Activated naive CD8-positive, alpha-beta T cell treated with anti-CD3 and anti-CD28 coated beads, Interleukin-2, amount 50 U/mL, for 24 hours (primary cell): ENCODE measurements at places on chromosomes 6 and 20.

GRCh38 chr6:10582774-10583508, 61.8 kb downstream of the GCNT2 start:
- H3K27ac ChIP-seq: no peak overlapping the region
- no peaks in the 10 kb centered on the region for H3K36me3 ChIP-seq
- peaks cover 2% of the 10 kb centered on the region for H3K4me1 ChIP-seq
- H3K4me3 ChIP-seq: no peak overlapping the region

- peaks cover 41% of the 10 kb centered on the region for H3K36me3 ChIP-seq
- H3K27me3 ChIP-seq: no peaks in the 10 kb centered on the region
- H3K27ac ChIP-seq: peak overlapping the region; percentile 60
- no peak for DNase-seq
- H3K4me3 ChIP-seq: no peak overlapping the region
- H3K4me1 ChIP-seq: peaks cover 3% of the 10 kb centered on the region
These were observed 88.3 kb downstream of the SSR1 start for GRCh38 chr6:7224731-7225130.

GRCh38 chr20:7378864-7379605, 561.2 kb downstream of the HAO1 start:
- peaks cover 2% of the 10 kb centered on the region for H3K27me3 ChIP-seq
- no peak overlapping the region for H3K4me3 ChIP-seq
- H3K36me3 ChIP-seq: no peaks in the 10 kb centered on the region

DNA sequence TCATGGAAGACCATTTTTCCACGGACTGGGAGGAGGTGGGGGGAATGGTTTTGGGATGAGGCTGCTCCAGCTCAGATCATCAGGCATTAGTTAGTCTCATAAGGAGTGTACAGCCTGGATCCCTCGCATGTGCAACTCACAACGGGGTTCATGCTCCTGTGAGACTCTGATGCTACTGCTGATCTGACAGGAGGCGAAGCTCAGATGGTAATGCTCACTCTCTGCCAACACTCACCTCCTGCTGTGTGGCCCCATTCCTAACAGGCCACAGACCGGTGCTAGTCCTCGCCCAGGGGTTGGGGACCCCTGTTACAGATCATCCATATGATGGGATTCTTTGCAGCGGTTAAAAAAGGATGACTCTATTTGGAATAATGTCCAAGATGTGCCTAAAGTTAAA, 27.6 kb upstream of the BMP7 start:
- peaks cover 18% of the 10 kb centered on the region for H3K27me3 ChIP-seq
- no peaks in the 10 kb centered on the region for H3K36me3 ChIP-seq
- no peak for DNase-seq
- H3K27ac ChIP-seq: no peak overlapping the region

DNA sequence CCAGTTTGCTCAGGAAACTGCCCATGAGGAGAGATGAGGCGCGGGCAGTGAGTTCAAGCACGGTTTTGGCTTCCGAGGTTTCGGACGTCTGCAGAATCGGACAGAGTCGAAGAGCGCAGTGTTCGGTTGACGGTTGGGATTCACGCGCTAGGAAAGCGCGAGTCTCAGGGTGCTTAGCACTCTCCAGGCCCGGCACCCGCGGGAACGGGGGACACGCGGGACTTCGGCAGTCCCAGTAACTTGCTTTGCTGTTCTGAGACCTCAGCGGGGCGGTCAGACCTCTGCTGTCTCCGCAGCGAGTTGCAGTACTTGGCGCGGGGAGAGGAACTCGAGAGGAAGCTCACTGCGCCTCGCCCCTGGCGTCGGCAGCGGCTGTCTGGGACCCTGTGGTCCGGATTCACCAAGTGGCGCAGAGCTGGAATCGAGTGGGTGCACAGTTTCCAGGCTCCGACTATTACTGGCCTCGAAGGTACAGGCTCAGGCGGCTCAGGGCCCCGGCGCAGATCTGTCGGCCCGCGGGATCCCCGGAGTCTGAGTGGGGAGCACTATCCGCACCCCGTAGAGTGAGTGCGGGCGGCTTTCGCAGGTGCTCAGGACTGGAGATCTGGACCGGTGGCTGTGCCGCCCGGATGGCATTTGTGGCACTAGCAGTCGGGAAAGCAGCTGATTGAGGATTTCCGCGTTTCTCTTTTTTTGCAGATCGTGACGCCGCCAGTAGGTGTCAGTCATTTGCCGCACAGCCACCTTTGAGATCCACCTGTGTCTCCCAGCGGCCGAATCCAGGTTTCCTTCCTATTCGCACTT, at the start of gene POM121L2:
POM121L2 (minus strand) TSS at position 128 of the 804 bp plus-strand sequence; CDS start at position 25, 103 bp downstream.
- H3K36me3 ChIP-seq: no peaks in the 10 kb centered on the region
- H3K27ac ChIP-seq: no peak within 1 kb of the TSS
- peak within 1 kb of the TSS; percentile 74 for H3K4me3 ChIP-seq

- H3K4me1 ChIP-seq: peaks cover 4% of the 10 kb centered on the region
- no peak for DNase-seq
- no peak overlapping the region for H3K27ac ChIP-seq
- H3K4me3 ChIP-seq: no peak overlapping the region
These were observed 25.2 kb downstream of the UCKL1 start for GRCh38 chr20:63930971-63931553.

GRCh38 chr6:109762166-109762565, 71.1 kb downstream of the FIG4 start:
- peaks cover 20% of the 10 kb centered on the region for H3K36me3 ChIP-seq
- H3K27me3 ChIP-seq: no peaks in the 10 kb centered on the region
- H3K4me3 ChIP-seq: no peak overlapping the region

DNA sequence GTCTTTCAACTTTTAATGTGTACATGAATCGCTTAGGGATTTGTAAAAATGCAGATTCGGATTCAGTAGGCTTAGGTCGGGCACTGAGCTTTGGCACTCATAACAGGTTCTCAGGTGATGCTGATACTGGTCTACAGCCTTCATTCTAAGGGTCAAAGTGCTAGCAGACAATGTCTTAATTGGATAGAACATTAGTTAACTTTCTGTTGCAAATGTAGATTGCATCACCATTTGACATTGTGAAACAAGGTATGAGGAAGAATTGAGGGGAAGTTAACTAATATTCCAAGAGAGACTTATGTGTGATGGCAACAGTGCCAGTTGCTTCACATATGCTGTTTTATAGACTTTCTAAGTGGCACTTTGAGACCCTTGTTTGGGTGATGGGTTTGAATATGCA, 86.9 kb downstream of the MLIP start:
- H3K4me3 ChIP-seq: no peak overlapping the region
- H3K4me1 ChIP-seq: no peaks in the 10 kb centered on the region
- H3K27me3 ChIP-seq: no peaks in the 10 kb centered on the region
- no peak for DNase-seq
- H3K27ac ChIP-seq: no peak overlapping the region

DNA sequence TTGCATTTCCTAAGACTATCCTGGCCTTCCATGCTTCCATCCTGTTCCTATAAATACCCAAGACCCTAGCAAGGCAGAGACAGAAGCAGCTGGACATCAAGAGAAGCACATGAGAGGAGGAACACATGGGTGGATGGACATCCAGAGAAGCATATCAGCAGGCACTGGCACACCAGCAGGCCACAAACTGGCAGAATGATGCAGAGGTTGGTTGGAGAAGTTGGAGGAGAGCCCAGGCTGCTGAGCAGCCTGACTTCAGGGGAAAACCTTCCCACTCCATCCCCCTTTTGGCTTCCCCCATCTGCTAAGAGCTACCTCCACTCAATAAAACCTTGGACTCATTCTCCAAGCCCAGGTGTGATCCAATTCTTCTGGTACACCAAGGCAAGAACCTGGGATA, 332.5 kb downstream of the FRK start:
- H3K4me3 ChIP-seq: no peak overlapping the region
- H3K36me3 ChIP-seq: no peaks in the 10 kb centered on the region
- DNase-seq: no peak
- H3K27me3 ChIP-seq: no peaks in the 10 kb centered on the region
- H3K27ac ChIP-seq: no peak overlapping the region
- no peaks in the 10 kb centered on the region for H3K4me1 ChIP-seq

DNA sequence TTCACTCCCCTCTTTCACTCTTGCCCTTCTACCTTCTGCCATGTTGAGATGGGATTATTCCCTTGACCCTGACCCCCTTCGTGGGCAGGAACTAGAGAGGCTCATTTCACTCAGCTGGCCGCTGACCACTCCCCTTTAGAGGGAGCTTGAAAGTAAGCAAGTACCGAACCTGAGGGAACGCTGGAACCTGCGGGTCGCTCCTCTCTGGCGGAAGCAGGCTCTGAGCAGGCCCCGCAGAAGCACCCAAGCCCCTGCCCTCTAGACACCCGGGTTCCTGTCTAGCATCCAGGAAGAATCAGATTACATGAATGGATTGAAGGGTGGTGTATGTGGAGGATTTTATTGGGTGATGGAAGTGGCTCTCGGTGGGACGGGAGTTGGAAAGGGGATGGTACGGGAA, 11.9 kb upstream of the MYCT1 start:
- H3K36me3 ChIP-seq: no peaks in the 10 kb centered on the region
- H3K27ac ChIP-seq: no peak overlapping the region
- no peaks in the 10 kb centered on the region for H3K27me3 ChIP-seq

GRCh38 chr20:48015943-48016723, 230.9 kb upstream of the SULF2 start:
- no peaks in the 10 kb centered on the region for H3K4me1 ChIP-seq
- no peak for DNase-seq
- H3K36me3 ChIP-seq: peaks cover 2% of the 10 kb centered on the region
- H3K27me3 ChIP-seq: peaks cover 23% of the 10 kb centered on the region

DNA sequence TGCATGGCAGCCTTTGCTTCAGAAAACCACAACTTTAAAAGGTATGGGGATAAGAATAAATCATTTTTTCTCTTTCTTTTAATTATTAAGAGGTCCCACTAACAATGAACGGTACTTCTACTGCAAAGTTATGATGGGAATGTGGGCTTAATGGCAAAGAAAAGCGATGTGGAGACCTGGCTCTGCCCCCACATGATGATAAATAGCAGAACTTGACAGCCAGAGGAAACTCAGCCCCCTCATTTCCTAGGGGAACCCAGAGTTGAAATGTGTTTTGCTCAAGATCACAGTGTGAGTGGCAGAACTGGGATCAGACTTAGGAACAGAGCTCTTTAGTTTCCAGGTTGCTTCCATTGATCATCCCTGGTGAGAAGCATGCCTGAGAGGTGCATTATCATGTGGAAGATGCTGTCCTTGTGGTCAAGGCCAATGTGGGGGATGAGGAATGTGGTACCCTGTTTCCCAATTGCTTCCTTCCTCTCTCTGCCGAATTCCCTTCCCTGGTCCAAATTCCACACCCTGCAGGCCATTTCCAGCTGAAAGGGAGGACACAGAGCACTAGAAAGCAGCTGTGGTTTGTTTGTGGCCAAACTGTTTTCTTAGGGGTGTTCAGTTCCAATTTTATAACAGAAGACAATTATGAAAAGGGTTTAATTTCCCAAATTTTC, 66.0 kb downstream of the BACH2 start:
- peak overlapping the region; percentile 98 for H3K27ac ChIP-seq
- DNase-seq: no peak
- H3K4me1 ChIP-seq: peaks cover 98% of the 10 kb centered on the region
- no peaks in the 10 kb centered on the region for H3K27me3 ChIP-seq
- peak overlapping the region; percentile 58 for H3K4me3 ChIP-seq
